ENCODE measurements at places on chromosomes 6 and 20.

DNA sequence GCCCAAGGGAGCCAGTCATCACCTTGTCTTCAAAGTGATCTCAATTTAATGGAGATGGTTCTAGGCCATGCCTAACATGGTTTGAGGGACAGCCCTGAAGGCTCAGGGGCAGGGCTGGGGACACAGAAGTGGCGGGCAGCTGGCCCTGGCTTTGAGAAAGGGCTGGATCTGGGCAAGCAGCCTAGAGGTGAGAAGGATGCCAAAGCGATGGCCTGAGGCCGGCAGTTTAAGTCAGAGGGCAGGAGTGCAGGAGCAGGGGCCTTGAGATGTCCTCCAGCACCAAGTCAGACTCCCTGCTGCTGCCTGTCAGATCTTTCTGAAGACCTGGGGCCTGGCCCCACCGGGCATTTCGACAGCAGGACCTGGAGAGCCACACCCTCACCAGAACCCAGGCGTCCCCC, 28.4 kb upstream of the APMAP start:
- DNase-seq: no peak

DNA sequence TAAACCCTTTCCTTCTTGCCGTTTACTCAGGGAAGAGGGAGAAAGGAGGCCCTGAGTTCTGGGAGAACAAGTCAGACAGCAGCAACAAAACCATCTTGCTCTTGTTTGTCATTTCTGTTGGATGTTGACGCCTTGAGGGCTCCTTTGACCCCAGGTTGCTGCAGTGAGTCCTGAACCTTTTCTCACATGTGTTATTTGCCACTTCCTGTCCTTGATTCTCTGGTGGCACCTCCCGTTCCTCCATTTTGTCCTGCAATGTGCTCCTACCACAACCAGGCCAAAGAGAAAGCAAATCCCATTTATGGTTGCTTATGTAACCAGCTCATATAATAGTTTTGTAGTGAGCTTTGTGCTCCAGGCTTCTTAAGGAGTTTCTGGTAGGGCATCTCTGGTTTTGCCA, 66.6 kb upstream of the ADGRF4 start:
- DNase-seq: no peak

GRCh38 chr6:54377776-54378175, 69.5 kb downstream of the TINAG start:
- DNase-seq: no peak

DNA sequence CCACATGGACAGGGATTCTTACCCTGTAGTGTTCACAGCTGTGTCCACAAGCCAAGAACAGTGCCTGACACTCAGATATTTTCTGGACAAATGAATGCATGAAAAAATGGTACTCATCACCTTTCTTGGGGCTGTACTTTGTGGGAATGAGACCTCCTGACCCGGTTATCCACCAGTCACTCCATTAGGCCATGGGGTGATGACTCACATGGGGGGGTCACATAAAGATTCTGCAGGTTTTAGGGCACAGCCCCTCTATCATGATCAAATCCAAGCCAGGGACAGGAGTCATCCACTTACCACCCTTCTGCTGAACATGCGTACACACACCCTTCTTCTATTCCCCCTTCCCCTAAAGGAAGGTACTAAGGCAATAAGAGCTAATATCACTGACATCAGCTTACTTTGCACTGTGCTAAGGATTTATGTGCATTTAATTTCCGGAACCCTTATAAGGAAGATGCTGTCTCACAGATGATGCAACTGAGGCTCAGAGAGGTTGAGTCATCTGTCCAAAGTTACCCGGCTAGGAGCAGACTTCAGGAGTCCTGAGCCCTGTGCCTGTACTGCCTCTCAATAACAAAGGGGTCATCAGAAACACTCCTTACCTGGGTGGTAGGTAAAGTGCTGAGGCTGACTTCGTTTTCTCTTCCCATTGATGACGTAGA, 107.8 kb downstream of the NFATC2 start:
- no peak for DNase-seq

GRCh38 chr20:55417836-55418235, 587.5 kb downstream of the CBLN4 start:
- DNase-seq: no peak

DNA sequence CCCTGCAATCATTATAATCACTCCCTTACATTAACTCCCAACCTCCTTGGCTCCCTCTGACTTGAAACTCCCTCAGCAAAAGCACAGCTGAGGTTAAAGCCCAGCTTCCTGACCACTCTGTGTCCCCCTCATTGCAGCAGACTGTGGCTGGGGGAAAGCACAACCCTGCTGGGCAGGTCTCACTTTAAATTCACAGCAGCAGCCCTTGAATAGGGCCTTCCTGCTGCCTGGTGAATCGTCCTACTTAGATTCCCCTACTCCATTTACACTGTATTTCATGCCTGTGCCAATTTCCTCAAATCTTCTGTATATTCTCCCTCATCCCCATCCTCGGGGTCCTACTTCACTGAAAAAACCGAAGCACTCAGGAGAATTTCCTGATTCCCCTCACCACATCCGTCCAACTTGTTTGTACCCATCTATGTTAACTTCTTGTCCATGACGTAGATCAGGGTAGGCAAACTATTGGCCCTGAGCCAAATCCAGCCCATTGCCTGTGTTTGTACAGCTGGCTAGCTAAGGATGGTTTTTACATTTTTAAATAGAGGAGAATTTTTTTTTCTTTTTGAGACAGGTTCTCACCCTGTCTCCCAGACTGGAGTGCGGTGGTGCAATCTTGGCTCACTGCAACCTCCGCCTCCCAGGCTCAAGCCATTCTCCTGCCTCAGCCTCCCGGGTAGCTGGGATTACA, 31.5 kb upstream of the GCM1 start:
- no peak for DNase-seq

- peak; percentile 85 for DNase-seq
Measured at GRCh38 chr6:159761873-159762680, at the start of gene ACAT2. TSS of gene ACAT2 (plus strand) at chr6:159762045. CDS start at chr6:159762088, 43 bp downstream.

DNA sequence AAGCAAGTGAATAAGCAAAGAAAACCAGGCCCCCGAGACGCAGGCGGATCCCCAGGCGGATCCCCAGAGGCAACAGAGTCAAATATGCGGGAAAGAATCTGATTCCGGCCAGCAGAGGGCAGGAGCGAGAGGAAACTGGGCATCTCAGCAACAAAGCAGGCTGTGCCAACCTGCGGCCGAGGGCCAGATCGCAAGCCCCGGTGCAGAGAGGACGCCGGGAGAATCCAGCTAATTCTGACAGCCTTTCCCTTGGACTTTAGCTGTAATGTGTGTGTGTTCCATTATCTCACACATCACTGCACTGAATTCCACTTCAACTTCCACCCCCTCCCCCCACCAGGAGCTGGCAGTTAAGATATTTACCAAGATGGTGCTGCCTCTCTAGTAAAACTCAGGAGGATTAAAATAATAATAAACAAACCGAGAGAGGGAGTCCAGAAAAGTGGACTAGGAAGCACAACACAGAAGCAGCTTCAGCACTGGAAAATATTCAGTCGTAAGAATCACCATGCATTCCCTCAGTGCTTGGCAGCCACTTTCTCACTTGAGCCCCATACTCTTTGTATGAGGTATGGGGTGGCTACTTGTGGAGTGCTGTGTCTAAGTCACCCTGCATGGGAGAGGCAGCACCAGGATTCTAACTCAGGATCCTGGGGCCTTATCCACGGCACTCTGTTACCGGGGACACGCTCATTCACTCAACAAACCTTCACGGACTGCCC, 66.2 kb upstream of the SNX9 start:
- DNase-seq: peak; percentile 56

DNA sequence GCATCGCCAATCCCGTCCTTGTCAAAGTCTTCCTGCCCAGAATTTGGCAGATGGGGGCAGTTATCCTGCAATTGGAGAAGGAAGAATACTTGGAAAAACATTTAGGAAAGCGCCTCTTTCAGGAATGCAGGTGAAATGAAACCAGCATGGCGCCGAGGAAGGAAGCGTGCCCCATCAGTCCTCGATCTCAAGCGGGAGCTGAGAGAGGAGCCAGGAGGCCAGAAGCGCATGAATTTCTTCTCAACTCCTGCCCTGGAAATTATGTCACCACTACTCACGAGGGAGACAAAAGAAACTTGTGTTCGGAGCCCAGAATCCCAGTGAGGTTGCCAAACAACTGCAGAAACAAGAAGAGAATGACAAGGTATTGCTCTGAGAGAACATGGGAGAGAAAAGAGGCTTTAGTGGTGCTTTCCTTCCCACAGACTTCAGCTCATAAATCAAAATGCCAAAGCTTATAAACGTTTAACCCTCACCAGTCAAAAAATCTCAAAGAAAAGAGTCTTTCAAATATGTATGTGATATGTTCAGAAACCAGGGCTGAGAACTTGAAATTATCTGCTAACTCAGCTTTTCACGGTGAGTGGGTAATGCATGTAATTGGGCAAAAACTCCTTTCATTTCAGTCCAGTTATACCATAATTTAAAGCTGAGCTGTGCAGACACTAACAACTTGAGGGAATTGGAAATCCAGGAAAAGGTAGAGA, 23.9 kb downstream of the THBS2 start:
- no peak for DNase-seq

- DNase-seq: no peak
Measured at GRCh38 chr6:53399027-53399344, 50.2 kb upstream of the ELOVL5 start.

DNA sequence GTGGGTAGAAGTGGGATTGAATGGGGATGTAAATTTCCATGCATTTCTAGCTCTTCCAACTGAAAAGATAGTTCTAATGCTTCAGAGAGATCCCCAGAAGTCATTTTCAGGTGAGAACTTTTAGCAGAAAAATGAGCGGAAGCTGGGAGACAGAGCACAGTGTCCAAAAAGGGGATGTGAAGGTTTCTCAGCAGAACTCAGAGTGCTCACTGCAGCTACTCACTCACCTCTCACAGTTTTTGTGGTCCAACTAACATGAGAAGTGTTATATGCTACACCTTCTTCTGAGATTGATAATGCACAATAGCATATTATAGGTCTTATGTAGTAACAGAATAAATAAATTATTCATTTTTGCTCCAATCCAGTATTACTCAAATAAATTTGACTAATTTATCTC, 519.2 kb upstream of the HS3ST5 start:
- DNase-seq: no peak

DNA sequence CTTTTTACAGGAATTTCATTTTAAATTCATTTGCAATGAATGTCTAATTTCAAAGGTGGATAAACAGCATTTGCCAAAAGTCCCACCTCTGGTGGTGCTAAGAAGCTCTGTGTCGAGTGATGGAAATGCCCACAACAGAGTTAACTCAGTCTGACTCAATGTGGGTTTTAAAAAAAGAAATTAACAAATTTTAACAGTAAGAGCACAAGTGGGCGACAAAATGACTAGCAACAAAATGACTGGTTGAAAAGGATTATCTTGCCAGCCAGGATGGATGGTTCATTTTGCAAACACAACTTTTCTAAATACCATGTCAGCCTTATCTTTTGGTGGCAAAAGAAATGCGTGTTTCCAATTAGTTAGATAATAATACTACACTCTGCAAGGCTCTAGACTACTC, 14.3 kb upstream of the TAGAP start:
- no peak for DNase-seq

- DNase-seq: no peak
Measured at GRCh38 chr6:75802366-75802765, 53.3 kb downstream of the MYO6 start.

GRCh38 chr6:38018755-38019165, 199.2 kb downstream of the ZFAND3 start:
- DNase-seq: no peak

DNA sequence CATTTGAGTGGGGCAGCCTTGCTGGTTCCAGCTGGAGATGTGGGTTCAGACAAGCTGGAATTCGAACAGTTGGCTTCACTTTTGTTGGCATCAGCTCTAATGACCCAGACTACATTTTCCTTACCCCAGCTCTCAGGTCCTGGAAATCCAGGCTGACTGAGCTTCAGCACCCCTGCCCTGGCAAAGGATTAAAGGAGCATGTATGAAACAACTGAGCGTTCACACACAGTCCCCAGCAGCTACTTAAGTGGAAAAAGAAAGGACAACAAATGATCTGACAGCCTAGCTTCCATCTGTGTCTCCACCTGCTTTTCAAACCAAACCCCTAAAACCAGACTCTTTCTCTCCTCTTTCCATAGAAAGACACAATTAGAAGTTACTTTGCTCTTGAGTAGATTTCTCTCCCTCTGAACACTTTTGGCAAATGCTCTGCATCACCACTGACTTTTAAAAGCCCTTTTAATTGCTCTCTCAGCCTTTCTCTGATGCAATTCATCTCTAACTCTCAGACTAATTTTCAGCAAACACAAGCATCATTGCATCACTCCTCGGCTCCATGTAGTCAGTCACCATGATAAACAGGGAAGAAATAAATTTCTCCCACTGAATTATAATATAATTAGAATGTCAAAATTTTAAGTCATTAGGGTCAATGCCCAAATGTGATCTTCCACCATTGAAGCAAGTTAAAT, 28.1 kb downstream of the ROS1 start:
- no peak for DNase-seq

GRCh38 chr6:10597499-10598001, 76.4 kb downstream of the GCNT2 start:
- no peak for DNase-seq

DNA sequence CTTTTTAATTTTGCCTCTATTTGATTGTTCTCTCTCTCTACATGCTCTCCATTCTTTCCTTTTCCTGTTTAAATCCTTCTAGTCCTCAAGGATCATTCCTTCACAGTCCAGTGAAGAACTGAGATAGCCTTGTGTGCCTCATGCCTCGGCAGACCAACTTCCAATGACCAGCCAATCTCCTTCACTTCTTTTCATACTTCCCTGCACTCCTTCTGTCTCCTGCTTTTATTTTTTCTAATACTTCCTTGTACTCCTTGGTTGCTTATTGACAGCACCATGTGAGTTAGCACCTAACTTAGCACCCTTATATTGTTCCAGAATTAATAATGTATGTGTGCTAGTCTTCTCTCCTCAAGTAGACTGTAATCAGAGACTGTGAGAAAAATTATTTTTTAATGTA, 246.8 kb downstream of the ADGRG6 start:
- no peak for DNase-seq

GRCh38 chr20:24863356-24863755, 85.7 kb upstream of the CST7 start:
- DNase-seq: no peak

DNA sequence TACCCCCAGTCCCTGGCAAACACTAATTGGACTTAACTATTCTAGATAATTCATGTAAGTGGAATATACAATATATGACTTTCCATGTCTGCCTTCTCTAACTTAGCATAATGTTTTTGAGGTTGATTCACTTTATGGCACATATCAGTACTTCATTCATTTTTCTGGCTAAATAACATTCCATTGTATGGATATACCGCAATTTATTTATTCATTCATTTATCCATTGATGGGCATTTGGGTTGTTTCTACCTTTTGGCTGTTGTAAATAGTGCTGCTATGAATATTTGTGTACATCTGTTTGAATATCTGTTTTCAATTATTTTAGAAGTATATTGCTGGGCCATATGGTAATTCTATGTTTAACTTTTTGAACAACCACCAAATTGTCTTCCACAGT, 616.3 kb downstream of the UTRN start:
- no peak for DNase-seq
